ENCODE measurements at places on chromosomes 1 and 21.

DNA sequence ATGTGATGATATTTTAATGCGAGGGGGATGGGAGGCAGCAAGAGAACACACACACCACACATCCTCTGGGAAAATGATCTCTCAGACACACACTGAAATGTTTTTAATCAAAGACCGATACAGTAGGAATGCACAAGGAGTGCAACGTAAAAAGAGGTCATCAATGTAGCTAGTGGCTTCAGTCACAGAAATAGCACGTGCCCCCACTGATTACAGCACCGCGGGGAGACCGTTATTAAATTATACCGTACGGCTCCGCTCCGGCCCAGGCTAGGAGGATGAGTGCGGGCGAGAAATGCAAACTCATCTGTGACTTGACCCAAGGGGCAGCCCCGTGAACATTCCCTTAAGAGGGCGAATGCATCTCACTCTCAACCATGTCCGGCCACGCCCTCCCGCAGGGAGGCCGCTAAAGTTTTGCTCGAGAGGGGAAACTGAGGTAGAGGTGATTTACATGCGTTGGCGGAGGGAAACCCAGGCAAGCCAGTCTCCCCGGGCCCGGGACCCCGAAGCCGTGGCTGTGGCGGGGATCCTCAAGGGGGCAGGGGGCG is 552 bp downstream of the UBR4 start:
- peak; percentile 35 for DNase-seq

DNA sequence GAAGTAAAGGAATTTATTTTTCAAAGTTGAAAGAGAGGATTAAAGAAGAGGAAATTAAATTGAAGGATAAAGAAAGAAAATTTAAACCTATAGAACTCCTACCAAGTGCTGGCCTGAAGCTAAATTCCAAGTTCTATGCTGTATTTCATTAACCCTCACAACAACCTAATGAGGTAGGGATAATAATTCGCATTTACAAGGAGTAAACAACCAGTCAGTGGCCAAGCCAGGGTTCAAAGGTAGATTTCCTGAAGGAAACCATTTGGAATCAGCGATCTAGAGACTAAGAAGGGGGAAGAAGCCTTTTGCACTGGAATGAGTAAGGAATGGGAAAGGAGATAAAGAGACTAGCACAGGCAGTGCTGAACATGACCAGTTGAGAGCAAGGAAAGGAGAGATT is 265.8 kb upstream of the ST6GALNAC5 start:
- no peak for DNase-seq

GRCh38 chr1:51569284-51570062 is 47.4 kb upstream of the OSBPL9 start:
- DNase-seq: no peak

- no peak for DNase-seq
Measured at GRCh38 chr1:3441410-3441847, 13.0 kb upstream of the ARHGEF16 start.

GRCh38 chr1:83015163-83015562 is 983.8 kb downstream of the TTLL7 start:
- DNase-seq: no peak

DNA sequence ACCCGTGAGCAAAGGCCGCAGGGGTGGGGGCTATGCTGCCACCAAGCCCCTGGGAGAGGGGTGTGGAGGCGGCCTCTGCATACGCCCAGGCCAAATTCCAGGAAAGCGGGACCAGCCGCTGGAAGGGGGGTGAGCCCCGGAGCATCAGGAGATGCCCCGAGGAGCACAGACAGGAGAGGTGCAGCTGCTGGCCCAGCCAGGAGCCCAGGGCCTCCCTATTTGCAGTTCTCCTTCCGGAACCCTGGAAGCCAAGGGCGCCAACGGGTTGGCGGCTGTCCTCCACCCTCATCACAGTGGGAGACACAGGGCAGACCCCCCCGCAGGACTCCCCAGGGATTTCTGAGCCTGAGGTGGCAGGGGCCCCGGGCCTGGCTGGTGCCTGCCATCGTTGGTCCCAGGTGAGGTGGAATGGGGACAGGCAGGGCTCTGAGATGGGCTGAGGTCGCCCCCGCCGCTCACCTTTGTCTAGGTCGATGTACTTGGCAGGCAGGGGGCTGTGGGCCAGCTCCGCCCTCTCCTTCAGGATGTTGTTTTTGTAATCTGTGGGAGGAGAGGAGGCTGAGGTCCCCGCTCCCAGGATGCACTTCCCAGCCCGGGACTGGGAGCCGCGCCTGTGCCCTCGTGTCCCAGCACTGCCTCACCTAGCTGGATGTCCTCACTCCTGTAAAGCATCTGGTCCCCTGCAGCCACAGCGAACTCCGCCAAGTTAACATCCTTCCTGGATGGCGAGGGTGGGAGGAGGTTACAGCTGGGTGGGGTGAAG is 4.4 kb upstream of the DVL1 start:
- peak; percentile 47 for DNase-seq

DNA sequence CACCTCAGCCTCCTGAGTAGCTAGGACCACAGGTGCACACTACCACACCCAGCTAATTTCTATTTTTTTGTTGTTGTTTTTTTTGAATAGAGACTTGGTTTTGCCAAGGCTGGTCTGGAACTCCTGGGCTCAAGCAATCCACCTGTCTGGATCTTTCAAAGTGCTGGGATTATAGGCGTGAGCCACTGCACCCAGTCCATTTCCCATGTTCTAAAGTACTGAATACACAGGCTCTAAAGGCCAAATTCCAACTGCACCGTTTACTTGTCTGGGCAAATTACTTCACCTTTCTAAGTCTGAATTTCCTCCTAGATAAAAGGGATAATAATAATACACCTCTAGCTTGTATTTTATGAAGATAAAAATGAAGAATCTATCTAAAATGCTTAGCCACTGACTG is 39.6 kb downstream of the FRRS1 start:
- no peak for DNase-seq

DNA sequence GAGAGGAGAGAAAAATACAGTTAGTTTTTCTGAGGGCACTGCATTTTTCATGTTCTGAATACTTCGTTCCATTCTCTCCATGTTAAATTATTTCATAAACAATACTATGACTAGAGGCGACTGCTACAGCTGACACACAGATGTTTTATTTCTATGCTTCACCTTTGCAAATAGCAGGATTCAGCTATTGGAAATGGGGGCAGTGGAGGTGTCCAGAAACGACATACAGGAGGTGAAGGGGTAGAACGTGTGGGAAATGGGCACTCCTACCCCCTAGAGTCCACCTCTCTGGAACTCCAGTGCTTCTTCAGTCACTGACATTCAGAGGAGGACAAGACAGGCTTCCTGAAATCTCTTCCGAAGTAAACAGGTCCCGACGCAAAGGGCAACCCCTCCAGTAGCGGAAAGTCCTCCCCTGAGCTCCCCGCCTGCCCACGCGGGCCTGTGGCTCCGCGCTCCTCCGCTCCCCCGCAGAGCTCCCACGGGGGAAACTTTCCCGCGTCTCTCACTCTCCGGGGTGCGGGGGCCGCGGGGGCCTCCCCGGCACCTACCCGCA is 480 bp downstream of the DPYD start:
- DNase-seq: peak; percentile 39

- DNase-seq: no peak
Measured at GRCh38 chr1:100463791-100464424, 74.0 kb upstream of the GPR88 start.

- DNase-seq: peak; percentile 10
Measured at GRCh38 chr1:17984583-17984982, 123.0 kb upstream of the IGSF21 start.

DNA sequence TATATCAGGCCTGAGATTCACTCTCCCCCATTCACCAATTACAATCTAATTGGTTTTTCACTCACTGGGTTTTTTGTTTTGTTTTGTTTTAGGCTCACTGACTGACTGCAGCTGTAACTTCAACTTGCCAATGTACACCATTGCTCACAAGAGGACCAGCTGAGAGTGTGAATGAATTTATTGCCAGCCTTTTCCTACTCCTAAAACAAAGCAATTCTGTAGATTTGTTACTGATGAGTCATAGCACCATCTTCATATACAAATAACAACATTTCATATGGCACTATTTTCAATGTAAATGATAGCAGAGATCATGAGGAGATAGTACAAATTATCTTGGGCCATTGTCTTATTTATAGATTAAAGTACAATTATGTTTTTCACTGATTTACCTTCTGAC is 76.0 kb upstream of the DPYD start:
- no peak for DNase-seq

GRCh38 chr1:1628754-1629429 is 3.1 kb upstream of the MMP23B start:
- DNase-seq: no peak

DNA sequence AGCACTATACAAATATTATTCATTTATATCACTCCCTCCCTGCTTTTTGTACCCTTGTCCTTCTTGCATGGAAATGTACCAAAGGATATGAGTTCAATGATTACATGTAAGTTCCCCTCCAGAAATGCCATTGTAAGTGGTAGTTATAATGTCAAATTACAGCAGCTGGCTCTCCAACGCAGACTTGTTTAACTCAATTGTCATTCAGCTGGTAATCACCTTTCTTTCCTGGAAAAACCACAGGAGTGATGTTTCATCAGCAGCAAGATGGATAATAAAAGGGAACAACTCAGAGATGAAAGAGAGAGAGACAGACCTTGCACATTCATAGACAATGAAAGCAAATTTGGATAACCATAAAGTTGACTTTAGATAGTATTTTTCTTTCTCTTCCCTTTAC is 578.6 kb upstream of the PBX1 start:
- DNase-seq: peak; percentile 59

All from NCI-H345 (cell line).